Hematopoietic multipotent progenitor cell treated with erythropoietin and hydrocortisone succinate and interleukin-3 and kit ligand, for 15 days (in vitro differentiated cells): ENCODE measurements at places on chromosomes 16 and 17.

DNA sequence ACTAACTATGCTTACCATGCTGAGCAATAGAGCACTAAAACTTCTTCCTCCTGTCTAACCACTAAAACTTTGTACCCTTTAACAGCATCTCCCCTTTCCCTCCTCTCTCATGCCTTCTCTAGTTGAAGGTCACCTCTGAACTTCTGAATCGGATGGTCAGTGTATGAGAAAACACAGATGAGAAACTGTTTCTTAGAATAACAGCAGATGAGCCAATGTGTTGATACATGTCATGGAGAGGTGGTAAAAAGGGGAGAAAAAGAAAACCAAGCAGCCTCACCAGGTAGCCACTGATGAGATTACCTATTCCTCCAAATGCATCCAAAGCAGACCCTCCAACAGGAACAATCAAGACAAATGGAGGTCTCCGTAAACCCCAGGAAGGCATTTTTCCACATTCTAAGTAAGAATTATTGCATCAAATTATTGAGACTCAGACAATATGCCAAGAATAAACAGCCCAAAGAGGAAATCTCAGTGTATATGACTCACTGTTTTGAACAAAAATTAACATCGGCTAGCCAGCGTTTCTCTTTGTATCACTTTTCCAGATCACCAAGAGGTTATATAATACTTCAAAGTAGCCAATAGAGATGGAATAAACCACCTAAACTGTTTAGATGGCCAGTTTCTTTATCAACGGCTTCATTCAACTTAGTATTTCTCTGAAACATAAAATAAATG is 793.3 kb upstream of the SOX9 start:
- no peak for DNase-seq

GRCh38 chr17:71395901-71396300 is 724.9 kb upstream of the SOX9 start:
- DNase-seq, result no peak

DNA sequence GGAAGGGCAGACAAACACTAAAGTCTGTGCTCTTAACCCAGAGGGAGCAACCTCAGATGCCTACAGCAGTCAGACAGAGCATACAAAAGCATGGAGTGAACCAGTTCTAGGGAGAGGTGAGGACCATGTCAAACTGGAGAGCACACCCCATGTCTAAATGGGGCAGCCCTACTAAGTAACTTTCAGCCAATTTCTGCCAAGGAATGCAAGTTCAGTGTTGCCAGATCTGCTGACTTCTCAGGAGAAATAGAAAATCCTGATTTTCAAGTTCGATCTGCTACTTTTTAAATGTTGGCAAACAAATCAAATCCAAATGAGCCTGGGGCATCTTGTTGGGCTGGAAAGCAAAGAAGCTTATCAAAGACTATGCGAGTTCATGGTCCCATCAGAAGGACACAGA is 17.5 kb upstream of the SCNN1B start:
- DNase-seq, result no peak

- no peak for DNase-seq
Observed at GRCh38 chr16:57873218-57873617, 70.9 kb upstream of the KIFC3 start.

GRCh38 chr17:13704333-13704732 is 102.6 kb upstream of the HS3ST3A1 start:
- no peak for DNase-seq

DNA sequence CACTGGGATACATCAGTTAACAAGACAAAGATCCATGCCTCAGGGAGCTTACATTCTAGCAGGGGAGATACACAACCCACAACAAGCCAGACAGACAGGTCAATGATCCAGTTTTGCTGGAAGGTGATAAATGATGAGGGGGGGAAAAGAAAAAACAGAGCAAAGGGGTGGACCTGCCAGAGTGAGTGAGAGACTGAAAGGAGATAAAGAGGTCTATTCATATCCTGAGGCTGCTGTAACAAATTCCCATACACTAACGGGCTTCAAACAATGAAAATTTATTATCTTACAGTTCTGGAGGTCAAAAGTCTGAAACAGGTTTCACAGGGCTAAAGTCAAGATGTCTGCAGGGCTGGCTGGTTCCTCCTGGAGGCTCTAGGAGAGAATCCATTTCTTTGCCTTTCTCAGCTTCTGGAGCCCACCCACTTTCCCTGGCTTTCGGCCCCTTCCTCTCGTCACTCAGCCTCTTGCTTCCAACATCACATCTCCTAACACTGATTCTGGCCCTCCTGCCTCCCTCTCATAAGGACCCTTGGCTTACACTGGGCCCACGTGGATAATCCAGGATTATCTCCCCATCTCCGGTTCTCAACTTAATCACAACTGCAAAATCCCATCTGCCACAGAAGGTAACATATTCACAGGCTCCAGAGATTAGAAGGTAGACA is 81.5 kb downstream of the GAS7 start:
- DNase-seq, result no peak

DNA sequence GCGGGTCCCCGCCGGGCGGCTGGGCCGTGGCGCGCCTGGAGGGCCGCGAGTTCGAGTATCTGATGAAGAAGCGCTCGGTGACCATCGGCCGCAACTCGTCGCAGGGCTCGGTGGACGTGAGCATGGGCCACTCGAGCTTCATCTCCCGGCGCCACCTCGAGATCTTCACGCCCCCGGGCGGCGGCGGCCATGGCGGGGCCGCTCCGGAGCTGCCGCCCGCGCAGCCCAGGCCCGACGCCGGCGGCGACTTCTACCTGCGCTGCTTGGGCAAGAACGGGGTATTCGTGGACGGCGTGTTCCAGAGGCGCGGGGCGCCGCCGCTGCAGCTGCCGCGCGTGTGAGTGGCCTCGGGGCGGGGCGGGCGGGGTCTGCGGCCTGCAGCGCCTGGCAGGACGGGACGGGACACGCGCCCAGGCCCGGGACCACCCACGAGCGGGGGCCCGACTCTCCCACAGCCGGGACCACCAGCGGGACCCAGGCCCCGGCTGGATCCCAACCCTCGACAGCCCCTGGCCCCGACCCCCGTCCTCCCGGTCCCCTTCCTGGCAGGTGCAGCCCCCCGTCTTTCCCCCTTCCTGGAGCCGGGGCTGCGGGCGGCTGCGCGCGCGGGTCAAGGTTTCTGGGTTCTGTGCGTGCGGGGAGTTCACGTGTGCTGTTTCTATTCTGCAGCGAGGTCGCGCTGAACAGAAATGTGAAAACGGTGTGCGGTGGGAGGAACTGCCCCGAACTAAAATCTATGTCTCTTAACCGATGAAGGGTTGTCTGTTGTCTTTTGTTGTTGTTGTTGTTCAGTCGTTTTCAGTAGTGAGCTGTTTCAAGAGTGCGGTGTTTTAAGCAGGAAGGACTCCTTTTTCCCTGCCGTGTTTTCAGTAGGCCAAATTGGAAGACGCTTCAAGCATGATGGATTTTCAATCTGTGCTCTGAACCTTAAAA is 705 bp downstream of the FOXK2 start:
- DNase-seq, result peak; percentile 39

- DNase-seq, result no peak
Observed at GRCh38 chr17:51087072-51087757, 33.5 kb downstream of the SPAG9 start.

DNA sequence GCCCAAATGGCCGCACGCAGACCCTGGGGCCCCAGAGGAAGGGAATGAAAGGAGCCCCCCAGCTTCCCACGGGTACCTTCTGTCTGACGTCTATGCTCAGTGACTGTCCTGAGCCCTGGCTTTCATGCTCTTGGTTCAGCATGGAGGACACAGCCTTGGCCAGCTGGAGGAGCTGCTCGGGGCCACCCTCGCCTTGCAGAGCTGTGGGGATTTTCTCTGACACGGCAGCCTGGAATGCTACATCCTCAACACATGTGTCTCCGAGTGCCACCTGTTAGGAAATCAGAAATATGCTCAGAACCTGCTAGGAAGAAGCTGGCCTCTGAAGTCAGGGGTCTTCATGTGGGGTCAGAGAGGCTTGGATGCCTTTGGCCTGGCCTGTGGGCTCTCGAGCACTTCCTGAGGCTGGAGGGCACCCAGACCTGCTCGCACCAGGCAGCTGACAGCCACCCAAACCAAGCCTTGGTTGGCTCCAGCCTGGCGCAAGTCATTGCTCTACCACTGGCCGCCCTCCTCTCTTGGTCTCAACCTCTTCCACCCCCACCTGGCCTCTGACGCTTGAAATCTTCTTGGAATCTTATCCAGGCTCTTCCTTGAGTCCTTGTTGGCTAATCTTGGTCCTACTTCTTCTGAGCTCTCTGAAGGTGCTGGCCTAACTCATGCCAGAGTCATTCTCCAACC is 63.7 kb upstream of the BCO1 start:
- no peak for DNase-seq

GRCh38 chr16:28294201-28294600 is 1.9 kb downstream of the SBK1 start:
- DNase-seq, result no peak

DNA sequence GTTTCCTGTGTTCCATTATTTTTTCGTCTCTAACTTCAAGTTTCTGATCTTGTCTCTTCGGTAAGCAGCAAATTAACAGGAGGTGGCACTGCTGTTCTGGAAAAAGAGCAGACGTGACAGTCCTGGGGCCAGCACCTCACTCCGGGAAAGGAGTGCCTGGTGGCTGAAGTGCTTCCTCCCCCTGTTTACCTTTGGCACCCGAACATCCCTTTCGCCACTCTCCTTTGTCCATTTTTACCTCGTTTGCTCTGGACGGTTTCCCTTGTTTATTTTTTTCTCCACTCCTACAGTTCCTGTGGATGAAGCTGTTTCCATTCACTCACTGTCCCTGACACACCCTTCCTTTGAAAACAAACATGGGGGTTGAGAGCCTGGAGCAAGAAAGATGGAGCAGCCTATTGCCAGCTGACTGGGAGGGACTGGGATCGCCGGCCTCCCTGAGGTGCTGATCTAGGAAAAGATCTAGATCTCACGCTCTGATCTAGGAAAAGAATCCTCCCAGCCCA is 12.6 kb downstream of the SAP30BP start:
- no peak for DNase-seq

DNA sequence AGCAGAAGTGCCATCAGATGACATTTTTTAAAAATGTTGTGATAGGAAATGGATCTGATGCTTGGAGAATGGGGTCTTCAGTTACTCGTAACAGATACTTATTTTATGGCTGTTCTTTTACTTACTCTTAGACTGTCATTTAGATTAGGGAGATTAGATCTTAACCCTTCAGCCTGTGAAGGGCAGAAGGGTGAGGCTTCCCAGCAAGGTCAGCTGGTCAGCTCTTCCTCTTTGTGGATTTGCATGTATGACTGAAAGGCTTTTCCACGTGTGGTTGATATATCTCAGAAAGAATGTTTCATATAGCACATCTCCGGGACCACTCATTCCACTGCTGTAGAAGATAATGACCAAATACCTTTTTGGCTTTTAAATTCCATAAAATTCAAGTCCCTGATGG is 27.4 kb downstream of the GRB7 start:
- no peak for DNase-seq

GRCh38 chr17:673200-673681 is 41.4 kb downstream of the VPS53 start:
- no peak for DNase-seq

- DNase-seq, result no peak
Observed at GRCh38 chr16:84795329-84796053, 24.3 kb upstream of the CRISPLD2 start.

- DNase-seq, result no peak
Observed at GRCh38 chr16:26643519-26643918, 423.2 kb upstream of the C16orf82 start.

DNA sequence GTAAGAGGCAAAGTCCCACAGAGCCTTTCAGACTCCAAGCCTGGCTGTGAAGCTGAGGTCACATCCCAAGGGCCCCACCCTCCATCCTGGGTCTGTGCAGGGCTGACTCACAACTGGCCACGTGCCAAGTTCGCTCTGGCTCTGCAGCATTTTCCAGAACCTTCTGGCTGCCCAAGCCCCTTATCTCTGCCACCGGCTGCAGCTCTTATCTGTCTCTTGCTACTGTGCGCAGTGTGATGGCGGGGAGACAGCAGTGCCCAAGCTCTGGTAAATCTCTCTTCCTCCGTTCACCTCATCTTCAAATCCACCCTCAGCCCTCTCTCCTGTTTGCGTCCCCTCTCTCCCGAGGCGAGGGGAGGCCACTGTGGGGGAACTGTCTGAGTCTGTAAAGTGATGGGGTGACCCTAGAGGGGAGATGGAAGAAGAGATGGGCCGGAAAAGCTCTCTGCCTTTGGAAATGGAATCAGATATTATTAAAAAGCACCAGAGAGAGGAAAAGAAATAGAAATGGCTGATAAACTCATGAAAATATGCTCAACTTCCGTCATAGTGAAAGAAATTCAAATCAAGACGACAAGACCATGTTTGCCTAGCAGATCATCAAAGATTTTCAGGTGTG is 162.7 kb upstream of the CDC42EP4 start:
- DNase-seq, result peak; percentile 97

- DNase-seq, result no peak
Observed at GRCh38 chr16:4372001-4372577, 441 bp downstream of the VASN start.

DNA sequence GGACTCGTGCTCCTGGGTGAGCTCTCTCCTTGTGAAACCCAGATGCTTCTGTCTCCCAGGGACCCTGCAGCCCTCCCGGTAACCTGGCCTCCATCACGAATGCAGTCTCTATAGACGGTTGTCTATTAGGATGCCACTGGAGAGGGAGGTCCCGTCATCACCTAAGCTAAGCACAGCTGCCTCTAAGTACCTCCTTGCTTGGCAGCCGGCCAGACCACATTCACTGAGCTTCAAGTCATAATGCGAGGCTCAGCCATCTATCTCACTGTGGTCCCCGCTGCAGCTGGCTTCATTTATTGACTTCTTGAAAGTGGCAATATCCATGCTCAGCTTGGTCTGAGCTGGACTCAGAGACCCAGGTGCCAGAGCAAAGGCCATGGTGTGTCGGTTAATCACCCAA is 74.5 kb upstream of the HSBP1 start:
- no peak for DNase-seq

DNA sequence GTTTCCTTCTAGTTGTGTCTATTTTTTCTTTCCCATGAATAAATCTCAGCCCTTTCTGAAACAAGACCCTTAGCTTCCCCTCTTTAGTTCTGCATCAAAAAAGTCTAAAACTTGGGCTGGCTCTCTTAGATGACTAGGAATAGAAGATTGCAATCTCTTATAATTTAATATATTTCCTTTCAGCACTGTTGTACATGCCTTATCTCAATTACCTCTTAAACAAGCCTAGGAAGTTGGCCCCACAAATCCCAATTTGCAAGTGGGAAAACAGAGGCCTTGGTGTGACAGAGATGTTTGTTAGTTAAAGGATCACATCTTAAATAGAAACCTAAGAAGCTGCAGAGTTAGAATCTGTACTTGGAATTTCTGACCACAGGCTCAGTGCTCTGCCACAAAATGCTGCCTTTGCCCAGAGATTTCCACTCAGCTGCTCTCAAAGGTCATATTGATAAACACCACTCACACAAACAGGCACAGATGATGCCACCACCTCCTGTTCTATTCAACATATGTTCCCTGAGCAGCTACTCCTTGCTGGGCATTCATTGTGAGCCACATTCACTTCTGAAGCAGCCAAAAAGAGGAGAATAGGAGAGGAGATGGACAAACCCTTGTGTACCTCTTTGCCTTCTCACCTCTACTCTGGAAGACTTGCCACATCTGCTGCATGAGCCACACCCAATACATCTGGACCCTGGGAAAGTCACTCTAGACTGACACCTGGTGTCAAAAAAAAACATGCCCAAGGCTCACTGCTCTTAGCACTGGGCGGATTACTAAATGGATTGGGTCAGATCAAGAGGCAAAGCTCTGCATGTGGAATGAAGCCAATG is 5.5 kb downstream of the CCDC182 start:
- peak; percentile 11 for DNase-seq

- no peak for DNase-seq
Observed at GRCh38 chr17:65668211-65668610, 106.8 kb upstream of the AXIN2 start.

GRCh38 chr17:29570521-29570920 is 2.0 kb downstream of the TP53I13 start:
- no peak for DNase-seq
